ELR (cell line): ENCODE measurements at places on chromosomes 2 and 18.
A peak's percentile ranks its signal among the peaks of the same experiment; 100 is the strongest.

DNA sequence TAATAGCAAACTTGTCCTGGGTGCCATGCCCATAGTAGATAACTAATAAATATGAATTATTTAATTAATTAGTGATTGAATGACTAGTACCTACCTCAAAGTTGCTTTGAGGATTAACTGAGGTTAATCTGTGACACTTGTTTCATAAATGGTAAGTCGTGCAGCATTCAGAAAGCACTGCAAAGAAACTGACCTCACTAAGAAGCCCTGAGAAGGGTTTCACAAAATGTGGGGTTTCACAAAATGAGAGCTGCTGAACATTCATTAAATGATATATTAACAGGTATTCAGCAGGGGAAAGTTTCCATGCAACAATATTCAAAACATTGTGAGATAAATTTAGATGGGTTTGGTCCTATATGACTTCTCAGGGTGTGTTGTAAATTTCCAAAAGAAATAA lies 236.2 kb downstream of the OSR1 start:
- DNase-seq, result no peak

DNA sequence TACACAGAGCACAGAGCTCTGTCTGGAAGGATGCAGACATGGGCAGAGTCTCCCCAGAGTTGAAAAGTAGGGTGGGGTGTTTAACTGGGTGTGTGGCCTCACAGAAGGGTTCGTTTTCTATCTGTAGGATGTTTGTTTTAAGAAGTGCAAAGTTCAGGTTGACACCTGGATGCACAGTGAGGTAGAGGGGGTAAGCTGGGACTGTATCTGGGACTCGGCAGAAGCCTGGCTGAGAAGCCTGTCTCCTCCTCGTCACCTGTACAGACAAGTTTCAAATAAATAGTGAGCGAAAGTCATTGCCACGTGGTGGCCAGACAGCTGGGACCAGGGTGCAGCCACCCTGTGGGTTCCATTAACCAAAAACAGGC lies 145.9 kb downstream of the KLHL29 start:
- DNase-seq, result no peak

- DNase-seq, result no peak
Observed at GRCh38 chr2:28616396-28616999, 120.6 kb downstream of the PLB1 start.

DNA sequence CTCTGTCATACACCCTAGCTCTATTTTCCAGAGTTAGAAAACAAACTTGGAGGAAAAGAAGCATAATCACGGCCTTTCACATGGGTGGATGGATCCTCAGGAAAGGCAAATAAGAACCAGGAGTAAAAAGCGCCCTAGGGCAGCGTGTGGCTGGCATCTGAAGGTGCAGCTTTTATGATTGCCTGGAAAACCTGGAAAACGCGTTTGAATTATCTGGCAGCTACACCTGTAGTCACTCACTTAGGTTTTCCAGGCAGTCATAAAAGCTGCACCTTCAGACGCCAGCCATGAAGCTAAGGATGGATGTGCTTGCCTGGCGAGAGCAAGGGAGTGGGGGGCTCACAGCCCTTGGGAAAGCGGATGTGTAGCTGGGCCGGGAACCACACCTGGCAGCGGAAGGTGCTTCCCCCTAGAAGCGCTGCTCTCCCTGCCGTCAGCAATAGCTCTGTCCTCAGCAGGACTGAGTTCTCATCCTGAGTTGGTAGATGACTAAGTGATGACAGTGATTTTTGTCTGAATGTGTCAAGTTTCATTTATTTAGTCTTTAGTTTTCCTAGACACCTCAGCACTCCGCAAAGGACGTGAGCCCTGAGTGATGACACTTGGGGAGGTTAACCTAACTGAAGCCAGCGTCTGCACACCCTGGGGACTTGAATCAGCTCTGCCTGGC lies 82.0 kb downstream of the DCDC2C start:
- peak; percentile 30 for DNase-seq

GRCh38 chr2:46776687-46777327 lies 138.8 kb downstream of the MCFD2 start:
- DNase-seq, result peak; percentile 86

DNA sequence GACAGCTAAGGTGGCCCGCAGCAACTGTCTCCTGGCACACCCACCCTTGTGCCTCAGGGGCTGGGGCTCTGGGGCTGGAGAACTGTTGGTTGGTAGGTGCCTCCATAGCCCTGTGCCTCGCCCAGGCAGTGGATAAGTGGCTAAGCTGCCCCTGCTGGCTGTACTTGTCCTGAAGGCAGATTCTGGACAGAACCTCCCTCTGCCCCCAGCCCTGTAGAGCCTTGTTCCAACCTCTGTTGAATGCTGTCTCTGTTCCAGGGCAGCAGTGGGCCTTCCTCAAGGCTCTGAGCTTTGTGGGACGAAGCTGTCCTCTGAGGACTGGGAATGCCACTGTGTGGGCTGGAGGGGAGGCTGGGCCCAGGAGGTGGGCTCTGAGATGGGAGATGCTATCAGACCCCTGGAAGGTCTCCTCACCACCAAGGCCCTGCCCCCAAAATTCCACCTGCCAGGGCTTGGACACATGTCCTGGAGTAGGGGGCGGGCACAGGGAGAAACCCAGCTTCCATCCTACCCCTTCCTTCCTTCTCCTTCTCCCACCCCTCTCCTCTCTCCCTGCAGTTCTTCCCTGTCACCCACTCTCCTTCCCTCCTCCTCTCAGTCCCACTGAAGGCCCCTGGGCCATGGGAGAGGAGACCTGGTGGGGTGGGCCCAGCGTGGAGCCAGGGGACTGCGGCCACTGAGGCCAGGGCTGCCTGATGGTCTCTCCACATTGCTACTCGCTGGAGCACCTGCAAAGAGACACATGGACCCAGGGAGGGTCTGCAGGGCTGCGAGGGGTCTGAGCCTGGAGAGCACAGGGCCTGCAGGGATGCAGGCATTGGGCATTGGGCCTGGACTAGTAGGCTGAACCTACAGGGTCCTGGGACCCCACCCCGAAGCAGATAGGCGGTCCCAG lies 1.7 kb upstream of the PDCD1 start:
- peak; percentile 14 for DNase-seq

DNA sequence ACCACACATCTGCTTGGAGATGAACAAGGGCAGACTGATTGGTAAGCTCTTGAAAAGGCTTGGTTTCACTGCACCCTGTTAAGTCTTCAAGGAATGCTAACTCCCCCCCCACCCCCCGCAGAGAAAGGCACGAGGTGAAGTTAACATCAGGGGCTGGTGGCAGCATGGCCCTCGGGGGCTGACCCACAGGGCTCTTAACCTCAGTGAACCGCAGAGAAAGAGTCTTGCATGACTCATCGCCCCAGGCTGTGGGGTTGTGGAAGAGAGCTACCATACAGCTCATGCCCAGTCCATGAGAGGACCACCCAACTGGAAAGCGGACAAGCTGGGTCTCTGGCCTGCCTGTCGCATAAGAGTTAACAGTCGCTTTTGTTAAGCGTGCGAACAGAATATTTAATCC lies 10.6 kb upstream of the CEP68 start:
- DNase-seq, result peak; percentile 85

GRCh38 chr2:85017411-85018048 lies 46.6 kb downstream of the KCMF1 start:
- peak; percentile 53 for DNase-seq
